Progenitor cell of endocrine pancreas (in vitro differentiated cells): ENCODE measurements at places on chromosomes 2 and 18. TPM values are rescaled to one million over a fixed set of nuclear protein-coding genes. Genes with fewer than 3 reads are reported as not detected.

The PID1 gene
- 0.27 and 0.34 TPM in 2 replicates for total RNA-seq

GRCh38 chr2:20327370-20327769 is 23.3 kb downstream of the PUM2 start:
- H3K27me3 ChIP-seq, result no peaks in the 10 kb centered on the region
- H3K27ac ChIP-seq, result peak overlapping the region; percentile 23
- H3K36me3 ChIP-seq, result peaks cover 35% of the 10 kb centered on the region
- no peak overlapping the region for H3K4me3 ChIP-seq
- no peak for DNase-seq

The CHST10 gene
- total RNA-seq, result 22.1 TPM in 2 replicates

DNA sequence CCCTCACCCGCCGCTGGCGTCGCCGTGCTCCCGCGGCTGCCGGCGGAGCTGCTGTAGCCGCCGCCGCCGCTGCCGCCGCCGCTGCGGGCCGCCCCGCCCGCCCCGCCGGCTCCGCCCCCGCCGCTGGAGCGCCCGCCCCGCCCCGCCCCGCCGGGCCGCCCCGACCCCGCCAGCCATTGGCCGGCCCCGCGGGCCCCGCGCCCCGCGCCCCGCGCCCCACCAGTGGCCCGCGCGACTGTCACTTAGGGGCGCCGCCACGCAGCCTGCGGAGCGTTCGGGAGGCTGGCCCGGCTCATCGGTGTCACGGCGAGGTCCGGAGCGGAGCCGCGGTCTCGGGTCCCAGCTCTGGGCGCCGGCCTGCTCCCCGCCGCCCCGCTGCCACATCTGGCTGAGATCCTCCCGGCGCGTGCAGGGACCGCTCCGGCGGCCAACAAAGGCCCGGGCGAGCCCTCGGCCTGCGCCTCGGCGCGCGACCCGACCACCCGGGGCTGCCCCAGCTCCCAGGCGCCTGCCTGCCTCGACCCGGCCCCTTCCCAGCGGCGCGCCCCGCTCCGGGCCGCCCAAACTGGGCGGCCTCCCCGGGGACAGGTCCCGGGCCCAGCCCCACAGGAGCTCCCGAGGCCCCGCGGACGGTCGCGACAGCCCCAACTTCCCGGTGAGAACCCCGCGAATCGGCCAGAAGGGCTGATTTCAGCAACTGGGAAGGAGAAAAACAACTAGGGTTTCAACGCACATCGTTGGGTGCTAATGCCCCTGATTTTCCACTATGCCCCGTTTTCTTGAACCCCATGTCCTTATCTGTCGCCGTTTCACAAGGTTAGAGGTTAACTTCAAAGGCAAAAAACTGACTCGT is at the start of gene MGAT4A:
TSS of gene MGAT4A (minus strand) at position 92 of the 853 bp plus-strand sequence. CDS start 4,800 bp downstream, outside the sequence.
- H3K27ac ChIP-seq, result peak within 1 kb of the TSS; percentile 91
- H3K4me1 ChIP-seq, result peaks cover 22% of the 10 kb centered on the region
- peaks cover 6% of the 10 kb centered on the region for H3K27me3 ChIP-seq
- peak within 1 kb of the TSS; percentile 80 for H3K4me3 ChIP-seq
- no peaks in the 10 kb centered on the region for H3K36me3 ChIP-seq
- peak; percentile 58 for DNase-seq

The HRH4 gene
- total RNA-seq, result not detected in 2 replicates

The TWIST2 gene
- total RNA-seq, result not detected in 2 replicates

DNA sequence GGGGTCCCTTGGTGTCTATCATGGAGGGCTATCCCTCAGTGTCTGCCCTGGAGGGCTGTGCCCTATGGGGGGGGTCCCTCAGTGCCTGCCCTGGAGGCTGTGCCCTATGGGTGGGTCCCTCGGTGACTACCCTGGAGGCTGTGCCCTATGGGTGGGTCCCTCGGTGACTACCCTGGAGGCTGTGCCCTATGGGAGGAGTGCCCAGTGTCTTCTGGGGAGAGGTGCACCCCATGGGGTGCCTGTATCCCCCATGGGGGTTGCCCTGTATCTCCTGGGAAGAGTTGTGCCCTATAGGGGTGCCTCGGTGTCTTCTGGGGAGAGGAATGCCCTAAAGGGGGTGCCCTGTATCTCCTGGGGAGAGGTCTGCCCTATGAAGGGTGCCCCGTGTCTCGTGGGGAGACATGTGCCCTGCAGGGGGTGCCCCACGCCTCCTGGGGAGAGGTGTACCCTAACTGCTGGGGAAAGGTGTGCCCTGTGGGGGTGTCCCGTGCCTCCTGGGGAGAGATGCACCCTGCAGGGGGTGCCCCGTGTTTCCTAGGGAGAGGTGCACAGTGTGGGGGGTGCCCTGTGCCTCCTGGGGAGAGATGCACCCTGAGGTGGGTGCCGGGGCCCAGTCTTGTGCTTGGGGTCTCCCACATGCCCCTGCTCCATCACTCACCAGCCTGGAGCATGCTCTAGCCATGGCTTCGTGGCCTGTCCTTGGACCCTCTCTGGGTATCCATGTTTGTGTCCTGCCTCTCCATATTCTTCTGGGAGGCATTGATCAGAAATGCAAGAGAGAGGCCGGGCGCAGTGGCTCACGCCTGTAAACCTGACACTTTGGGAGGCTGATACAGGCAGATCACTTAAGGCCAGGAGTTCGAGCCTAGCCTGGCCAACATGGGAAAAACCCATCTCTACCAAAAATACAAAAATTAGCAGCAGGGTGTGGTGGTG is 215.6 kb downstream of the HDAC4 start:
- no peaks in the 10 kb centered on the region for H3K27me3 ChIP-seq
- H3K4me3 ChIP-seq, result no peak overlapping the region
- H3K36me3 ChIP-seq, result peaks cover 14% of the 10 kb centered on the region
- no peak overlapping the region for H3K27ac ChIP-seq
- peaks cover 14% of the 10 kb centered on the region for H3K4me1 ChIP-seq

The MGAT4A gene
- total RNA-seq, result 33.5 and 37.6 TPM in 2 replicates

DNA sequence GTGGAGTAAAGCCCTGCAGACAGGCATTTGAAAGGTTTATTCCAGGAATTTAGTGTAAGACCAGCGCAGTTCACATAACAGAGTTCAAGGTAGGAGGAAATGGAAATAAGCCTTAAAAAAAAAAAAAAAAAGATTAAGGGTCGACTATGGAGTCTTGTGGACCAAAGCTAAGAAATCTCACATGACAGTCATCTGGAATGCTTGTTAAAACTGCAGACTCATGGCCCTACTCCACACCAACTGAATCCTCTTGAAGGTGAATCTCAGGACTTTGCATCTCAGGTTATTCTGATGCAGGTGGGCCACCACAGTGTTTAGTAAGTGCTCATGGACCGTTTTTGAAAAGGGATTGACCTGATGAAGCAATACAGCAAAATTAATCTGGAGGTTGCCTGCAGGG is 8.8 kb downstream of the TTLL4 start:
- peaks cover 9% of the 10 kb centered on the region for H3K36me3 ChIP-seq
- peaks cover 29% of the 10 kb centered on the region for H3K4me1 ChIP-seq
- H3K27me3 ChIP-seq, result no peaks in the 10 kb centered on the region
- no peak overlapping the region for H3K4me3 ChIP-seq

DNA sequence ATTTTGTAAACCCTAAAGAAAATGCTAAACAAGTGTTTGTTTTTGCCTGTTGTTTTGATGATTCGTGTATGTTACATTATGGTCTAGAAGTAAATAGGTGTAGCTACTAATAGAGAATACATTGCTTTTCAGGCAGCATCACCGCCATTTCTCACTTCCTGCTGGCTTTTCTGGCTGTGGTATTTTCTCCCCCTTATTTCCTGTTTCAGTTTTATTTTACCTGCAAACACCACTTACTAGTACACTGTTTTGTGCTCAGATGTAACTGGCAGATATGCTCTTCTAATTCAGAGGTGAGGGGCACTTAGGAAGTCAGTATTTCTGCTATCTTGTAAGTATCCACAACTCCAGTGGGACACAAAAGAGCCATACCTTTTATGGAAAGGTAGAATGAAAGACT is 38.1 kb upstream of the SLC3A1 start:
- no peaks in the 10 kb centered on the region for H3K27me3 ChIP-seq
- no peak for DNase-seq
- no peak overlapping the region for H3K4me3 ChIP-seq
- no peaks in the 10 kb centered on the region for H3K36me3 ChIP-seq

GRCh38 chr2:105515581-105516415 is 116.9 kb upstream of the FHL2 start:
- no peaks in the 10 kb centered on the region for H3K36me3 ChIP-seq
- H3K4me3 ChIP-seq, result no peak overlapping the region
- H3K4me1 ChIP-seq, result no peaks in the 10 kb centered on the region
- peaks cover 12% of the 10 kb centered on the region for H3K27me3 ChIP-seq
